ENCODE measurements at places on chromosomes 2 and 18.

DNA sequence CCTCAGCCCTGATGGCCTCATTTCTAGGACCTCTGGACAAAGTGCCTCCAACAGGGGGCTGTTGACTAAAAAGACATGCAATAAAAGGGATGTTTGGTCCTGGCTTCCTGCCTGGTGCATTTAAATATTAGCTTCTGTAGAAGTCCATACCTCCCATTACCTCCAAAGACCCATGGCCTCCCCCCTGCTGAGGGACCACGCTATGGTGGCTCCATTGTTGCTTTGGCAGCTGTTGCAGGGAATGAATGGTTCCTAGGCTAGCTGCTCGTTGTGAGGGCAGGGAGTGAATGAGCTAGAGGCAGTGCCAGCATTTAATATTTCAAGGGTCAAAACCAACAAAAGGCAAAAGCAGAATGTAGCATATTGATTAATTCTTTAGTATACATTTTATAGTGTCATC is 285.9 kb downstream of the SLC8A1 start:
- DNase-seq: no peak

GRCh38 chr2:190535586-190535985 is 1.1 kb upstream of the NEMP2 start:
- no peak for DNase-seq

GRCh38 chr2:3571284-3571683 is 3.8 kb upstream of the RPS7 start:
- no peak for DNase-seq

- peak; percentile 47 for DNase-seq
Observed at GRCh38 chr2:218218268-218219185, 1.5 kb downstream of the ARPC2 start.

DNA sequence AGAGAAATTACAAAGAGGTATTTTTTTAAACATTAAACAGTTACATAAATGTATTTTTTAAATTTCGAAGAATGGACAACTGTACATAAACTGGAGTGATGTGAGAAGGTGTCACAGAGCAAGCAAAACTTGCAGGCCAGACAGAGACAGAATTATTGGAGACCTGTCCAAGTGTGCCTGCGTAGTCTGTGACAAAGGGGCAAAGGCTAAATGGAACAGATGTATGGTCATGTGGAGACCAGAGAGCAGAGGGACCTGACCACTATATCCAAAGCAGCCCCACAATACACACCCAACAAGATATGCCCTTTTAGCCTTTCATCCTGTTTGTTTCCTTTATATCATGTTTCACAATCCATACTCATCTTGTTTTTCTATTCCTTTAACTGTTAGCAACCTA is 225.3 kb upstream of the VWC2L start:
- no peak for DNase-seq

DNA sequence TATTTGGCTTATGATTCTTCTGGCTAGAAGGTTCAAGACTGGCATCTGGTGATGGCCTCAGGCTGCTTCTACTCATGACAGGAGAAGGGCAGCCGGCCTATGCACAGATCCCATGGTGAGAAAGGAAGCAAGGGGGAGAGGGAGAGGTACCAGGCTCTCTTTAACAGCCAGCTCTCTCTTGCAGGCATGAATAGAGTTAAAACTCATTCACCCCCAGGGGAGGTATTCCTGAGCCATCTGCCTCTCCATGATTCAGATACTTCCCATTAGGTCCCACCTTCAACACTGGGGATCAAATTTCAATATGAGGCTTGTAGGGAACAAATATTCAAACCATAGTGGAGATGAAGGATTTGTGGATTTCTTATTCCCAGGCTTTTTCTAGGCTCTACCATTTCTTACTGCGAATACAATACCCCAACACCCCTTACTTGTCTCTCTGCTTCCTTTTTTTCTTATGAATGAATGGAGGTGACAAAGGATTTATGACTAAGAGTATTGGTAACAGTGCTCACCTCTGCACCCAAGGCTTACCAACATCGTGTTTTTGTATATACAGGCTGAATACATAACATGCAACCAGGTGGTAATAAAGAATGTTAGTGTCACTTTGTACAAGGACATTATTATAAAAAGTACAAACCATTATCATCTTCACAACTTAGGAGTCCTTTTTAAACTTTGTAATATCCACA is 454.6 kb upstream of the TRIB2 start:
- no peak for DNase-seq

DNA sequence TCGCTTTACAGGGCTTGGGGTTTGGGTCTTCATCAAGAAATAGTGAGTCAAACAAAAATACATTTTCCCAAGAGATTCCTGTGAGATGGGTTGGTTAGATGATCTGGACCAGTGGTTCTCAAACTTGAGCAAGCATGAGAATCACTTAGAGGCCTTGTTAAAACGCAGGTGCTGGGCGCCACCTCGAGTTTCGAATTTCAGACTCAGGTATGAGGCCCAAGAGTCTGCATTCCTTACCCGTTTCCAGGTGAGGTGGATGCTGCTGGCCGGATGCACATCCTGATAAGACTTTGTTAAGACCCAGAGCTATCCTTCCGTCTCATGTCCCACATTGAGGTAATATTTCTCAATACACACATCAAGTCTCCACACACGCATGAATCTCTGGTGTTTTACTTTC is 707.8 kb upstream of the SALL3 start:
- DNase-seq: no peak

DNA sequence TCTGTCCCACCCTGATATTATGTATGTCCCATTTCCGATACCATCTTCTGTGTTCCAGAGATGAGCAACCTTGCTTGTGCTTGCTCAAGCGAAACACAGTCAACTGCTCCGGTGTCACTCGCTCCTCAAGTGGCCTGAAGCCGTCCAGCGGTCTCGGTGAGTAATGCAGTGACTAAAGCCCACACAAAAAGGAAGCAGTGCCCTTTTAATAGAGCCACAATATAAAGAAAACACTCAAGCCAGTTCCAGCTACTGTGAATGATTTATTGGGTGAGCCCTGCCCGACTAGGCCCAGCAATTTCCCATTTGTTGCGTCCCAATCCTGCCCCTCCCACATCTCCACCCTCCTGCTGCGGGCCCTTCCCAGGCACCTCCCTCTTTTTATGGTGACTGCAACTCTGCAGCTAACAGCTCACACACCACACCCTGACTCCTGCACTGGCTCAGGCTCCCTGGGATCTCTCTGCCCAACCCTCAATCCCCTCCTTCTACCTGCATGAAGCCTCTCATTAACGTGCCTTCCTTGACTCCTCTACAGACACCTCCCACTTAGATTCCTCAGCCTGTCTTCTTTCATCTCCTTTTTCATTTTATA is 44.2 kb upstream of the DSC1 start:
- peak; percentile 96 for DNase-seq

DNA sequence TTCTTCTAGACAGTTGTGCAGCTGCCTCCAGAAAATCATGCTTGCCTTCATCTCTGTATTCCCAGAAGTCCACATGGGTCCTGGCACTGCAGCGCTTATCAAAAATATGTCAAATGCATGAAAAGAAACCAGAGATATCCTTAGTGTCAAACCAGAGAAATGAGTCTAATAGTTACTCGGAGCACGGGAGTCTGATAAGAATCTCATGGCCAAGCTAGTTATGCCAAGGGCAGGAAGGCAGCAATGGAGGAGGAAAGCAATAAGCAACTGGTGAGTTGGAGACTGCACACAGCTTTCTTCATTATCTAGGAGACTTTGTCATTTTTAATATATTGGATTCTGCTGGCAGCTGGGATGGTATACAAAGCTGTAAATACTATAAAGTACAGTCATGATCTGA is 38.6 kb downstream of the TRIB2 start:
- DNase-seq: no peak

DNA sequence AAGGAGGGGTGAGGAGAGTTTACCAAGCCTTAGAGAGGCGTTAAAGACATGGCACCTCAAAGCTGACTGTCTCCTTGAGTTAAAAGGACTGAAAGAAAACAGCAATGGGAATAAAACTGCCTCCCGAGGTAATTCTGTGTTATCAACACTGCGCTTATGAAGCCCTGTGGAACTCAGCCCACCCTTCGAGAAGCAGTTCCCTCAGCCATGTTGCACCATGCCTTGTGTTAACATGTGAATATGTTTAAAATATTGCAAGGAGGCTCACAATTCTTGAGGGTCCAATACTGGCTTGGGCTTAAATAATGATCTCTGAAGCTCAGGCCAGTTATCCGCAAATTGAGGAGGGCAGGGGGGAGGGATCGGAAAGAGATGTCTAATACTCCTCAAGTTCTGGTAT is 14.7 kb downstream of the KLF7 start:
- no peak for DNase-seq

DNA sequence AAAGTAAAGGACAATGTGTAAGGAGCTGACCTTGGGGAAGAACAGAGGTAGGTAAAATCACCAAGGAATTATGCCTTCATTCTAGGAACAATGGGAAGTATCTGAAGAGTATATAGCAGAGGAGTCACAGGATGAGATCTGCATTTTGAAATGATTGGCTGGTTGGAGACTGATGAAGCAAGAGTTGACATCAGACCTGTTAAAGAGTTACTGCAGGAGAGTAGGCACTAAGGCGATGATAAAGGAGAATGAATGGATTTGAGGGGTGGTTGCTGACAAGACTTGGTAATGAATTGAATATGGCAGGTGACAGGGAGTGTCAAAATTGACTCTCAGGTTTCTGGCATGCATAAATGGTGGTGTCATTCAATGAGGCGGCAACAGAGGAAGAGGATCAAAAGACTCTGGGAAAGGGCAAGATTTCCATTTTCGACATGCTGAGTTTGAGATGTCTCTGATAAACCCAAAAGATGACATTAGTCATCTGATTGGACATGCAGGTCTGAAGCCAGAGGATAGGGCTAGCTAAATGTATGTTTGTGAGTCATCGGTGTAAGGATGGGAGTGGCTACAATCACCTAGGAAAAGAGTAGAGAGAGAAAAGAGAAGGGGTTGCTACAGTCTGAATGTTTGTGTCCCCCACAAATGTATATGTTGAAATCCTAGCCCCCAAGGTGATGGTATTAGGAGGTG is 236.5 kb downstream of the DYM start:
- DNase-seq: no peak

DNA sequence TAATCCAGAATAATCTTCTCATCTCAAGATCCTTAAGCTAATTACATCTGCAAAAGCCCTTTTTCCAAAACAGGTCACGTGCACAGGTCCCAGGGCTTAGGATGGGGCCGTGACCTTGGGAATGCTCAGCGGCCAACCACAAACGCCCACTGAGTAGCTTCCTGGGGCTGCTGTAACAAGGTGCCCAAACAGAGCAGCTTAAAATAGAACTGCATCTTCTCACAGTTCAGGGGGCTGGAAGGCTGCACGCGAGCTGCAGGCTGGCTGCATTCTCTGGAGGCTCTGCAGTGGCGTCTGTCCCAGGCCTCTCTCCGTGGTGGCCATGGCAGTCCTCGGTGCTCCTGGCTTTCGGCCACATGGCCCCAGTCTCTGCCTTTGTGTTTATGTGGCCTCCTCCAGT is 31.9 kb downstream of the ADI1 start:
- no peak for DNase-seq

DNA sequence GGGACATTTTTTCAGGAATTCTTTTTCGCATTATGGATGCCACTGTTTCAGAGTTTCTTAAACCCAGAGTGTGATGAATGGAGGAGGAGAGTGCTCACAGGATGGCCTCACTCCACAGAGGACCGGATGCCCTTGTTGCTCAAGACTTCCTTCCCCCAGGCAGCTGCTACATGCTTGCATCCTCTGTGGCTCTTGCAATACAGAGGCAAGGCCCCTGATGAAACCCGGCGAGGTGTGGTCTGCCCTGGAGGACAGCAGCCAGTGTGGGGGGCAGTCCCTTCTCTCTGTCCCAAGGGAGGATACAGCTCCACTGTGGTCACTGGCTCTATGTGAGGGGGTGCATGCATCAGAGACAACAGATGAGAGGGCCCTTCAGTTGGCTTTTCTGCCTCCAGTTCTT is 109.6 kb downstream of the SH3RF3 start:
- peak; percentile 97 for DNase-seq

GRCh38 chr2:130836501-130837174 is at the start of gene ARHGEF4:
TSS of gene ARHGEF4 (plus strand) at chr2:130836914. CDS start at chr2:130836954, 40 bp downstream.
- no peak for DNase-seq

GRCh38 chr2:203918839-203919238 is 17.7 kb upstream of the ICOS start:
- DNase-seq: no peak

Data from inflammatory macrophage (primary cell).